Activated T-cell treated with anti-CD3 and anti-CD28 coated beads for 48 hours (primary cell): ENCODE measurements at places on chromosomes 3 and 15.

DNA sequence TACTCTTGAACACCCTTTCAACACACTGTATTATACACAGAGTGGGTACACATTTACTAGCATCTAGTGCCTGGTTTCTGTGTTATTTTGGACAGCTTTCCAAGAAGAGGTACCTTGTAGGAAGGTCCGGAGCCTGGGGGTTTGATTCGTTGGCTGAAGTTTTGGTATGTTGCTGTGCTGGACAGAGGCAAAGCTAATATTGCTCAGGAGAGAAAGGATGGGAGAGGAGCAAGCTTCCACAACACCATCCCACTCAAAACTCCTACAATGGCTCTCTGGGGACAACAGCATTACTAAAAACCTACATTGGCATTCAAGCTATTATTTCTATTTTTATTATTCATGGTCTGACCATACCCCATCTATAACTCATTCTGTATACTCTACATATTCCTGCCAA, 1.1 kb upstream of the LYSMD2 start:
- no peak for DNase-seq

GRCh38 chr3:117408811-117409210, 699.2 kb downstream of the TUSC7 start:
- DNase-seq = no peak

- no peak for DNase-seq
Observed at GRCh38 chr15:49032601-49033145, 13.6 kb downstream of the SECISBP2L start.

- DNase-seq = no peak
Observed at GRCh38 chr15:47582233-47582632, 135.1 kb upstream of the SEMA6D start.

DNA sequence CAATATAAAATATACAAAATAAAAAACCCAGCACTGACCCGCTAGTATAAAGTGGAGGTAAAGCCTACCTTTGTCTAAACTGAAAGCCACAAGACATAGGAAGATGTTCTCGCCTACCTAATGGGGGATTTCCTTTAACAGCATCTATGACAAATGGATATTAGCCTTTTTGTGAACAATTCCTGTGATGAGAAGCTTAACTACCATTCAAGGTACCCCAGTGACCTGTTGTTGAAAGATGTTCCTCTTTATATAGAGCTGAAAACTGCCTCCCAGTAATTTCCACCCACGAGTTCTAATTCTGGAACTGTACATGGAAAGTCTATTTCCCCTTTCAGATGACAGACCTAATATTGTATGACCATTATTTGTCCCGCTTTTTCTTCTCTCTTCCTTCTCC, 109.8 kb upstream of the RASGRP1 start:
- DNase-seq = no peak

- no peak for DNase-seq
Observed at GRCh38 chr3:71400986-71401451, 182.5 kb downstream of the FOXP1 start.

- DNase-seq = no peak
Observed at GRCh38 chr3:19937459-19938294, 3.7 kb upstream of the EFHB start.

DNA sequence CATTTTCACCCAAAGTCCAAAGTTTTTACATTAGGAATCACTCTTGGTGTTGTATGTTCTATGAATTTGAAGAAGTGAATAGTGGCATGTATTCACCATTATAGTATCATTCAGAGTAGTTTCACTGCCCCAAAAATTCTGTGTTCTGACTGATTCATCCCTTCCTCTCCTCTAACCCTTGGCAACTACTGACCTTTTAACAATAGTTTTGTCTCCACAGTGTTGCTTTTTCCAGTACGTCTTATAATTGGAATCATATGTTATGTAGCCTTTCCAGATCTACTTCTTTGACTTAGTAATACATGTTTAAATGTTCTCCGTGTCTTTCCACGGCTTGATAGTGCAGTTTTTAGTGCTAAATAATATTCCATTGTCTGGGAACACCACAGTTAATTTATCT, 379.0 kb upstream of the SGO1 start:
- no peak for DNase-seq

DNA sequence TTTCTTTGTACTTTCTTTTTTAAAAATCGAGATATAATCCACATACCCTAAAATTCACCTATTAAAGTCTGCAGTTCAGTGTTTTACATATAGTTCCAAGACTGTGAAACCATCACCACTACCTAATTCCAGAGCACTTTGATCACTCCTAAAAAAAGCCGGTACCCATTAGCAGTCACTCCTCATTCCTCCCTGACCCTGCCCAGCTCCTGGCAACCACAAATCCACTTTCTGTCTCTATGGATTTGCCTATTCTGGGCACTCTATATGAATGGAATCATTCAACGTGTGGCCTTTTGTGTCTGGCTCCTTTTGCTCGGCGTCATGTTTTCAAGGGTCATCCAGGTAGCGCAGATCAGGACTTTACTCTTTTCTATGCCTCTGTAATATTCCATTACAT, 17.3 kb downstream of the TRPM1 start:
- no peak for DNase-seq

DNA sequence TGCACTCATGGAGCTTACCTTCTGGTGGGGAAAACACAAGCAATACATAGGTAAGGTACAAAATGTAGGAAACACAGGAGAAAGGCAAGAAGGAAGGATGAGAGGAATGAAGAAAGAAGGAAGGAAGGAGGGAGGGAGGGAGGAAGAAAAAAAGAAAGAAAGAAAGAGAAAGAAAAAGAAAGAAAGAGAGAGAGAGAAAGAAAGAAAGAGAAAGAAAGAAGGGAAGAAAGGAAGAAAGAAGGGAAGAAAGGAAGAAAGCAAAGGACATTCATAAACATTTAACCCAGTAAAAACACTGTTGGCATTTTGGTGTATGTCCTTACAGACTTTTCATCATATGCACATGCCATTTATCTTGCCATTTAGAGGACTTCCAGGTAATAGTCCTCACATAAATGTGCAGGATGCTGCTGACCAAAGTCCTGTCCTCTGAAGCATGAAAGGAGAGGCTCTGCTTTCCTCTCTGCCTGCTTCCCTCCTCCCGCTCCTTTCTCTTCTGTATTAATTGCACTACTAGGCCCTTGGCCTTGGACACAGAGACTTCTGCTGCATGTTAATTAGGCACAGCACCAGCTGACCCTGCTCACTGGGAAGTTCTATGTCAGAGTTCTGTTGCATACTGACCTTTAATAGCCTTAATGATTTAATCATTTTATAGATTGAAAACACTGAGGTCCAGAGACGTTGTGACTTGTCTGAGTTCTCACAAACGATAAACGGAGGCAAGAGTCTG, 29.7 kb upstream of the NDUFB4 start:
- DNase-seq = no peak

DNA sequence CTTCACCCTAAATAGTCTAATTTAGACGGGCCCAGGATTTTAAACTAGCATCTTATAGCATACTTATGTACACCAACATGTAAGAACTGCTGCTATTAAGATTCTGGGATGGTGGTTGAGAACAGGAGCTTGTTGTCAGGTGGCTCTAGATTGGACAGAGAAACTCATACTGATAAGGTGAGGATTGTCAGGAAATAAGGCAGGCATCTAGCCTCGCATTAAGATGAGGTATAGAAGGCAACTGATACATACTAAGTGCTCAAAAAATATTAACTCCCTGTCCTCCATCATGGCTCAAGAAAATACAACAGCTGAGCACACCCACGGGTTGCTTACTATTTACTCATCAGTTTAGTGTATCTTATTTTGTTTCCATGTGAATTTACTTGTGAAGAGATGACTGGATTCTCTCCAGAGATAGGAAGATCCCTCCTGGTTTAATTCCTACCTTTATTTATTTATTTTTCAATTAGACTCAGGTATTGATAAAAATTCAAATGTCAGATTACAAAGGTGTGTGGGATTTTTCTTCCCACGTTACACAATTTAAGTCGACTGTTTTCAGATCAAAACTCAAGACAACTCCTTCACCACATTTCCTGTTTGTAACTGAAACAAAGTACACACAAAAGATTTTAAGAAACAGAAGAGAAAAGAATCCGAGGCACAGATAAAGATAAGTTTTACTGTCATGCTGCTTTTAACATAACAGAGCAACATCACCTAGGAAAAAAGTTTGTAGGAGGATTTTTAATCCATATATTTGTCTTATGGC, at the start of gene TRAT1:
TRAT1 (plus strand) TSS at position 664 of the 775 bp plus-strand sequence. CDS start 142 bp downstream, outside the sequence.
- no peak for DNase-seq

DNA sequence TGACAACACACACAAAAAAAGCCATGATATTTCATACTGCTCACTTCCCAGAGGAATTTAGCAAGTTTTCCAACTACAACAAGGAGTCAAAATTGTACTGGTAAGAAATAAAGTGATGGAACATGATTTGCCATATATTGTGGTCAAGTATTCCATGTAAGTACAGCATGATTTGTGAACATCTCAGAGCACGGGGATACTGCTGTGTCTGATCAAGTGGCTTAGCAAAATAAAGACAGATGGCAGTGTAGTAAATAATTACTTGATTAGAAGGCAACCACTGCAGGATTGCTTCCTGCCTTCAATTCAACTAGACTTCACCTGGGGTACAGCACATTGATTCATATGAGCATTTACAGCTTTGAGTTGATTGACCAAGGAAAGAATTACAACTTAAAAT, 51.6 kb upstream of the DUT start:
- DNase-seq = no peak

- DNase-seq = no peak
Observed at GRCh38 chr3:89025185-89025584, 82.2 kb upstream of the EPHA3 start.

DNA sequence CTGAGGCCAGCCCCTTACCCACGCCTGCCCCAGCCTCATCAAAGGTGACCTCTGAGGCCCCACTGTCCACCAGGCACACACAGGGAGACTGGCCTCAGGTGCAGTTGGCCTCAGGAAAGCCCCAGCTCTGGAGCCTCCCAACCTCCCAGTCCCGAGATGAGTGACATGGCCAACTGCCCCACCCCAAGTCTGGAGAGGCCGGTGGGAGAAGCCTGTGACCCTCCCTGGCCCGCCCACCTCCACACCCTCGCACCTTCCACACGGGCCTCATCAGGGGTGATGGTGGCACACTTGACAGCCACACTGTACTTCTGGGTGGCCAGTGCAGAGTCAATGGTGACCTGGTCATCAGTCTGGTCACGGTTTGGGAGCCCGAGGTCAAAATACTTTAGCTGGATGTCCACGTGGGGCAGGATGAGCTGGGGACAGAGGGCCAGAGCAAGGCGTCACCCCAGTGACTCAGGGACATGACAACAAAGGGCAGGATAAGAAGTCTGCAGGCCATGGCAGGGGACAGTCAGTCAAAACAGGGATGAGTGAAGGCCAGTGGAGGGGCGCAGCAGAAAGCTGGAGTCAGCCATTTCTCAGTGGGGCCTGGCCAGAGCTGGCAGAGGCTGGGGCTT, 11.9 kb downstream of the IDH2 start:
- DNase-seq = no peak

DNA sequence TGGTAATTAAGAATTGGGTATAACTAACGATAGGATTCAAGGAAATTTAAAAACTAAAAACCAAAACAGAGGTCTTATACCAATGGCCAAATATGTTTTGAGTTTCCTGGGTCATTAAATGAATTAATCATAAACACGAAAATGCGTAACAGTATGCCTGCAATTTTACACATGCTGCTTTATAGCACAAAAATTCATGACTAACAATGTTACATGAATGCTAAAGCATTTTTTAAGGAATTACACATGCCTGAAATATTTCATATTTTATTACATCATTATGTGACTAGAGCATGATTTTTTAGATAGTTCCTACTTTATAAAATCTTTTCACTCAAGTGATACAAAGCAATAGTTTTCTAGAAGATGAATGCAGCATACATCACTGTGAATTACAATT, 74.7 kb downstream of the ZNF148 start:
- no peak for DNase-seq

GRCh38 chr15:92661069-92661468, 5.5 kb upstream of the FAM174B start:
- DNase-seq = no peak

DNA sequence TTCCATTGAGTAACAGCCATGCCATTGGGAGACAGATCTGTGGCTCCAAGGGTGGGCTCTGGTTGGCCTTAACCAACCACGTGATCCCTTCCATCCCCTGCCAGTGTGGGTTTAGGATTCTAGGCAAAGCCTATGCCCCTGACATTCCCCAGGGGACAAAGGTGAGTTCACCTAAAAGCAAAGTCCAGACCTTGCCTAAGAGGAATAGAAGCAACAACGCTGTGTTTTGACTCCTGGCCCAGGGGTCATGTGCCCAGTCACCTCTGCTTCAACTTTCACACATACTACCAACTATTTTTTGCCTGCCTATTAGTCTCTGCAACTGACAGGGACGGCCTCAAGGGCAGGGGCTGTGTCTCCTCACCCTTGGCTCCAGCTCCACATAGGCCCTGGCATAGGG, 42.0 kb downstream of the FAM3D start:
- no peak for DNase-seq

DNA sequence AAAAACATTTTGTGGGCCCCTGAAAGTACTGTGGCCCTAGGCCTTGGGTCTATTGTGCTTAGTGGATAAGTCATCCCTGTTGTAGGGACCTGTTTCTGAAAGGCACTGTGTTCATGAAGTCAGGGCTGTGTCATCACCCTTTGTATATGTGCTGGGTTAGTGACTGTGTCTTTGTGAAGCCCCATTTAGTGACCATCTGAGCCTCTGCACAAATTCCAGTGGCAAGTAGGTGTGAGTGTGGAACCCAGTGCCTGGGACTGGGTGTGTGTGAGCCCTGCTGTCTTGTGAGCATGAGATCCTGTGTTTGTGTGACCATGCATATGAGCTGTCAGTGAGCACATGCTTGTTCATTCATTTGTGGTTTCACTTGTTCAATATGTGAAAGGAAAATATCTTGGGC, 1.2 kb upstream of the HYAL1 start:
- no peak for DNase-seq

DNA sequence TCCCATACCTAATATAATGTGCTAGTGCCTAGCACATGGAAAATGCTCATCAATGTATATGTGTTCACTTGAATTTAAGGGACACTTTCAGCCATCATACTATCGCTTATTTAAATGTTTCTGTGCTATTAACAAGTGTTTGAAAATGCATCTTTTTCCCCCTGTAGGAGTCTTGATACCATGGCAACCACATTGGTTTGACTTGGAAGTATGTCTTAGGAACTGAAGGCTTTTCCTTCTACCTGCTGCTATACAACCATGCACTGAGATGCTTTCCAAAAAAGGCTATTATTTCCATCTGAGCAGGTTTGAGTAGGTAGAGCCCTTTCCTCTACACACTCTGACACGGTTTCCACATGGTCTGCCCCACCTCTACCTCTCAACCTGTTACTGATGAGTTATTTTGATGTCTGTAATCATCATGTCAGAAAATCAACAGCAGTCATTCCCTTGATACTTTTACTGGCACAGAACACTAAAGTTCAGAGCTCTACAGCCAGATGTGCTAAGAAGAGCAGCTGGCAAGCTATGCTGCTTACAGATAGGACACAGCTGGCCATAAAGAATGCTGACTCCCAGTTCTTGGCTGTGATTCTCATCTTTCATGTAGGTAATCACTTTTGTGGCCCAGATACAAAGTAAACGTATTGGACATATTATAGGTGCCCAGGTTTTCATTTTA, 59.3 kb downstream of the RYR3 start:
- DNase-seq = no peak

- DNase-seq = no peak
Observed at GRCh38 chr3:37546876-37547275, 314.8 kb upstream of the CTDSPL start.
